Adrenal gland (tissue), 19 donors: ENCODE measurements at places on chromosomes 7 and 10. TPM values are rescaled to one million over a fixed set of nuclear protein-coding genes. Genes with fewer than 3 reads are reported as not detected.

DNA sequence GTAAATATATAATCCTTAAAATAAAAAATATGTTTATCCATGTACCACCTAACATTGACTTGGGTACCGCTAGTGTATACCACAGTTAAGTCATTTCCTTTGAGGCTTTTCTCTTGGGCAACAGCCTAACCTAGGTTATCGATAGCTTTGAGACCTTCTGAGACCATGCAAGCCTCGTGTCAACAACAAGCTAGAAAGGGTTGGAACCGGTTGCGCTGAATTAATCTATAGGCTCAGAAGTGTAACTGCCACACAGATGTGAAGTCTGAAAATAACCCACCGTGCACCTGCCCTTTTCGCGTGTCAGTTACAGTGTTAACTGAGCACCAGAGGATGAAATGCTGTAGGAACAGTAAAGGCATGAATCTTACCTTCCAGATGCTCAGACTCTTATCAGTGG, 59.8 kb downstream of the ARID5B start:
- DNase-seq = no peak

- no peak for DNase-seq
Measured at GRCh38 chr7:7882888-7883287, 85.7 kb upstream of the GLCCI1 start.

- DNase-seq = no peak
Measured at GRCh38 chr7:134654104-134654775, 7.6 kb downstream of the BPGM start.

- no peak for DNase-seq
Measured at GRCh38 chr10:18236756-18237155, 96.5 kb downstream of the CACNB2 start.

HYCC1 gene
- 16.2 TPM for total RNA-seq

DNA sequence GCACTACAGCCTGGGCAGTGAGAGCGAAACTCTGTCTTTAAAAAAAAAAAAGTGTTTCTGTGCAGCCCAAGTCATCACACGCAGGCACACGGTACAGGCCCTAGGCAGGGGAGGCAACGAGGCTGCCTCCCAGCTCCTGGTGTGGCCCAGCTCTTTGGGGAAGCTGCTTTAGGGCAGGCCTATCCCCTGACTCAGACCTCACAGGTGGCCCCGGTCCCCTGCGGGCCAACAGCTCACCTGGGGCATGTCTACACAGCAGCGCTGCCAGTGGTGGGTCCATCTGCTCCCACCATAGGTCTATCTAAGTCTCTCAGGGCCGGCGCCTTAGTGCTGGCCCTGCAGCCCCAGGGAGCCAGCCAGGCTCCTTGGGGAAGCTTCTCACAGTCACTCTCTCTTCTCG, 31.4 kb downstream of the ZAN start:
- DNase-seq = no peak
